Stimulated activated CD8-positive, alpha-beta memory T cell treated with anti-CD3 and anti-CD28 coated beads, Interleukin-4, amount 100 ng/mL, for 4 hours (primary cell): ENCODE measurements at places on chromosomes 7 and 10.

DNA sequence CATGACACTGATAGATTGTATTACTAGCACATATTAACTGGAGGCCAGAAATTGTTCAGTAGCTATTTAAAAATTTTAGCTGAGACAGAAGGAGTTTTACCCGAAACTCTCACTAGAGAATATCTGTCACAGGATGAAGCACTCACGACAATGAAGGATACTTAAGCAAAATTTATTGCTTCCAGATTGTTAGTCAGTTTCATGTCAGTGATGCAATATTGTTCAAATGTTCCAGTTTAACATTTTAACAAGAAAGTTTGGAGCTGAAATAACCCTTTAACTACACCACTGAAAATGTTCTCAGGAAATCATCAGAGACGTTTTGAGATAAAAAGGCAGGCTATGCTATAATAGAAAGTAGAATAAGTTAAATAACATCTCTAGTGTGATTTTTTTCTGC lies 15.0 kb upstream of the CADPS2 start:
- DNase-seq = no peak

- no peak for DNase-seq
Observed at GRCh38 chr7:32126843-32127242, 56.6 kb upstream of the PDE1C start.

DNA sequence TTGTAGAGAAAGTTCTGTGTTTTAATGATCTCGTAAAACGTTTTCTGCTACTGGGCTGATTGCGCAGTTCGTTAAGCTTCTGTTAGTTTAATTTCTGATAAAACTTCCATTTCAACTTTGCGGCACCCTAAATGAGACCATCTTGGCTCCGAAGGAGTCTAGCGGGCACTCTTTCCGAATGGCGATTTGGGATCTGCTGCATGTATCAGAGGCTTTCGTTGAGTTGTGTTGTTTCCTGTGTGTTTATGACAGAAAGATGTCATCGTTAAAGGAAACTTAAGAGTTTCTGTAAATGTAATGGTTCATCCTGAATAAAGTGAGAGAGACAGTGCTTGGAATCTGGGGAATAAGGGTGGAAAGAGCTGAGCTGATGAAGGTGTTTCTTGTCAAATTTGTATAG lies 174.7 kb downstream of the TCF7L2 start:
- no peak for DNase-seq

DNA sequence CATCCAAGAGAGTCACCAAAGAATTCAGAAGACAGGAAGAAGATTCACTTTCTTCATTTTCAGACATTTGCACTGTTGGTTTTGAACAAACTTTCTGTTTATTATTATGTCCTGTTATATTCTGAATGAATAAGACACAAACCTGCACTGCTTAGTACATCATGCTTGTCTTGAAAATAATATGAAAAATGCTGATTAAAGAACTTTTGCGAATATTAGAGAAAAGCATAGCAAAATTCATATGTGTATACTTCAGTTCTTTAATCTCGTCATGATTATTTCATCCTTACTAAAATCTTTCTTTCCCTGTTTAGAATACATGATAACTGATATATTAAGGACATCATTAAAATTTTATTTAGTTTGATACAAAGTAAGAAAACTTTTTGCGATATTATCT lies 504.1 kb downstream of the POM121L12 start:
- no peak for DNase-seq

DNA sequence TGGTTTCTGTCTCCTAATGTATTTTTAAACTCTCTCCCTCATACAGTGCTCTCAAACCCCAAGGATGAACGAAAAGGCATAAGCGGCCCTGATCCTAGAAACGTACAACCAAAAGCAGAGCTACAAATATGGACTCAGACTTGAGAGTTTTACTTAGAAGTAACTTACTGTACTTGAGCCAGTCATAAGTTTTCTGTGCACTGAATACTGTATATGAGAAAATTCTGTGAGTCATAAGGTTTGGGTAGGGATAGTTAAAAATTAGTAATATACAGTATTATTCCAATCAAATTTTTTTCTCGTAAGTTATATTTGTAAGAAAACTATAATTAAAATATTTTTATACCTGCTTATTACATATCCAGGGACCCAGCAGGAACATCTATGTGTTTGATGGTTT lies 5.9 kb upstream of the ASL start:
- no peak for DNase-seq

- no peak for DNase-seq
Observed at GRCh38 chr10:11685787-11686218, 56.4 kb upstream of the ECHDC3 start.

GRCh38 chr7:50795831-50796230 lies 13.1 kb upstream of the GRB10 start:
- no peak for DNase-seq

- no peak for DNase-seq
Observed at GRCh38 chr7:108136191-108136688, 6.1 kb upstream of the LAMB4 start.

DNA sequence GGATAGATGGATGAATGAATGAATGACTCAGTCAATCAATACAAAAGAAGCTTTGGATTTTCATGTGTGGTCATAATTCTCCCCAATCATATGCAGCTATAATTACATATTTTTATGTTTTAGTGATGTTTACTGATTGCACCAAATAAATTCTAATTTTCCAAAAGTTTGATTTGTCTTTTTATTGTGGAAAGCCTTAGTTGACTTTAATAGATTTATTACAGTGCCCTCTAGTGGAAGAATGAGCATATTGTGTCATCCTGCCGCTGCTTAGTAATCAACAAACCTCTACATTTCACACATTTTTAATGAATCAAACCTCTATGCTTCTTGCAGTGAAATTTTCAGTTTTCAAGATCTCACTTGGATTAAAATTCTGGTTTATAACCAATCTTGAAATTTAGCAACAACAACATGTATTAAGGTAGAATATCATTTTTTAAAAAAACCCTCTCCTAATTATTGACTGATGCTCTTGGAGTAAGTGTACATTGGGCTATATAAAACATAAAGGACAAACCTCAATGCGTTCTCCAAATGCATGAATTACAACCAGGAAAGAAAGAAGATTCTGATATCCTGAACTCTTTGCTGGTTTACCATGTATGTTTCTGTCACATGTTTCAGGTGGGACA lies 55.6 kb upstream of the PNLIP start:
- no peak for DNase-seq

DNA sequence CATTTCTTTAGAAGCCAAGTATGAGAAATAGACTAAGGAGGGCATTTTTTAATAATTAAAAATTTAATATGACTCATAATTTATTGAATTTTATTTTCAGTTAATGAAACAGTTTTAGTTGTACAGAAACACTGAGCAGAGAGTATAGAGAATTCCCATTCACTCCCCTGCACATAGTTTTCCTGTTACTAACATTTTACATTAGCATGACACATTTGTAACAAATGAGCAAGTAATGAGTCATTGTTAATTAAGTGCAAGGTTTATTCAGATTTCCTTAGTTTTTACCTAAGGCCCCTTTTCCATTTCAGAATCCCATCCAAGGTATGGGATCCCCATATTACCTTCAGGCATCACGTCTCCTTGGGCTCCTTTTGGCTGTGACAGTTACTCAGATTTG lies 271.5 kb upstream of the FZD8 start:
- DNase-seq = no peak

DNA sequence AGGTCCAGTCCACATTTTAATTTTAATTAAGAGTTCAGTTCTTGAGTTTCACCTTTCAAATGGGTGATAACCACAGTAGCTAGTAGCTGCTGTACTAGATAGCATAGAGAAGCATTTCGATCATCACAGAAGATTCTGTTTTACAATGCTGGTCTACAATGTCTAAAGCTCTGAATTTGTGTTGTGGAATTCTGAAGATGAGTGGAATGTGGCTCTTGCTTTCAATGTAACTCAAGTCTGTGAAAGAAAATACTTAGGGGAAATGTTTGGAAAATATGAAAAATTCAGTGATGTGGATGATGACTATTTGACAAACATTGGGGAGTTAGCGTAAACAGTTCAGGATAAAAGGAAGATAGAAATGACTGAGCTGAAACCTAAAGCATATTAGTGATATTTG lies 139.4 kb downstream of the GNAT3 start:
- no peak for DNase-seq

DNA sequence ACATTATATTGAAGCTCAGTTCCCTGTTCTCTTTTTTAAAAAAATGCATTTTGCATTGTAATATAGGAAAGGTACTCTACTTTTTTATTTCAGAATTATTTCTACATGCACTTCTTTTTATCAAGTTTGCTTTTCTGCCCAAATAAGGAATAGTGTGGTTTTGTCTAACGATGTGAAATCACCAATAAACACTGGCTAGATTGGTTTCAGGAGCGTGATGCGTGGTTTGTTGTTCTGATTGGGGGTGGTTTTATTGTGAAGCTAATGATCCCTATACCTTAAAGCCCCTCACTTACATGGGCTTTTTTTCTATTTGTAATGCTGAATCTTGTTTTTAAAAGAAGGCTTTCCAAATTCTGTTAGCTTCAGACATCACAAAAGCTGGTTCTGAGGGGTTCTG lies 17.6 kb downstream of the ENTPD7 start:
- no peak for DNase-seq

- no peak for DNase-seq
Observed at GRCh38 chr7:105346593-105347322, 42.0 kb downstream of the SRPK2 start.

- no peak for DNase-seq
Observed at GRCh38 chr7:107025449-107026103, 18.9 kb upstream of the PRKAR2B start.

- DNase-seq = no peak
Observed at GRCh38 chr10:5953676-5954075, 23.7 kb downstream of the IL15RA start.

GRCh38 chr10:63720072-63720537 lies 198.9 kb downstream of the REEP3 start:
- peak; percentile 7 for DNase-seq

GRCh38 chr7:40475681-40475982 lies 340.8 kb downstream of the SUGCT start:
- DNase-seq = no peak

DNA sequence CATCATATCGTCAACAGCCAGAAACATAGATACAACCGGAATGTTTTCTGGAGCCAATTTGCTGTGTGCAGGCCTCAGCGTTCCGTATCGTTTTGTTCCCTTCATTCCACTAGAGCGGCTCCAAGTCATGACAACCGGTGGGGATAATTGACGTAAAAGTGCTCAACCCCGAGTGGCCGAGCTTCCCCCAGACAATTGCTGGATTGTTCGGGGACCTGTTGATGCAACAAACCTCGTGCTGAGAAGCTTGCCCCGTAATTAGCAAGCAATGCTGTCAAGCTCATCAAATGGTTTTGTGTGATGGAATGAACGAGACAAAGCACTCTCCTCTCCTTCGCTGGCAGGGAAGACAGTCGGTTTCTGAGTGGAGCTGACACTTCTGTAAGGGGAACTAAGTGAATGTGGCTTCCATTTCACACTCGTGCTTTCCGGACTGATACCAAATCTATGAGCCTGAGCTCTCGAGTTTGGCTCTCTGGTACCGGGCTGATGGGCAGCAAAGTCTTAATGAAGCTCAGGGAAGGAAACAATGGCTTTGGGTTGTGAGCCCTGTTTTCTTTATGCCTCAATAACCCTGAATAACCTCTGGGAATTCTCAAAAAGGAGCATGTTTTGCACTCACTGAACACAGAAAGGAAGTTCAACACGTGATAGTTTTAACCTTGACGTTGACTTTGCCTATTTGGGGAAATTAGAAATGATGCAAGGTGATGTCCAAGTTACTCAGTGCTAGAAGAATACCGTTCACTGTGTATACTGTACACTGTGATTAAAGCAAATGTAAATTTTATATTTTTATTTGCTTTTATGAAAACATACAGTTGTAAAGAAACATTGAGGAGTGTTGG lies 220.5 kb downstream of the BAMBI start:
- no peak for DNase-seq

- no peak for DNase-seq
Observed at GRCh38 chr7:1081336-1081735, 6.6 kb upstream of the GPER1 start.

DNA sequence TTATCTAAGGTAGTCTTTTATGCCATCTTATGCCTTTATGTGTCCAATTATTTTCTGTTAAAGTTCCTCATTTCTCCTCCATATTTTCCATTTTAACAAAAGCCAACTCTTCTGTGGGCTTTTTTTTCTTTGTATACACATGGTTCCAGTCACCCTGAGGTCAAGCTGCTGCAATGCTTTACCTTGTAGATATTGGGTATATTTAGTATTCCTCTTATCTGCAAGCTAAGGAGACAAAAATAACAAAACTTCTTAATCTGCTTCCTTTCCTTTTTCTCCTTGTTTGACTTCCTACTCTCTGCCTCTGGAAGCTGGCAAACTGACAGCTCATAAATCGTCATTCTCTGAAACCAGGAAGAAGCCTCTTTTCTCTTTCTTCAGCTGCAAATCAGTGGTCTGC lies 885.0 kb upstream of the LRRN3 start:
- no peak for DNase-seq

DNA sequence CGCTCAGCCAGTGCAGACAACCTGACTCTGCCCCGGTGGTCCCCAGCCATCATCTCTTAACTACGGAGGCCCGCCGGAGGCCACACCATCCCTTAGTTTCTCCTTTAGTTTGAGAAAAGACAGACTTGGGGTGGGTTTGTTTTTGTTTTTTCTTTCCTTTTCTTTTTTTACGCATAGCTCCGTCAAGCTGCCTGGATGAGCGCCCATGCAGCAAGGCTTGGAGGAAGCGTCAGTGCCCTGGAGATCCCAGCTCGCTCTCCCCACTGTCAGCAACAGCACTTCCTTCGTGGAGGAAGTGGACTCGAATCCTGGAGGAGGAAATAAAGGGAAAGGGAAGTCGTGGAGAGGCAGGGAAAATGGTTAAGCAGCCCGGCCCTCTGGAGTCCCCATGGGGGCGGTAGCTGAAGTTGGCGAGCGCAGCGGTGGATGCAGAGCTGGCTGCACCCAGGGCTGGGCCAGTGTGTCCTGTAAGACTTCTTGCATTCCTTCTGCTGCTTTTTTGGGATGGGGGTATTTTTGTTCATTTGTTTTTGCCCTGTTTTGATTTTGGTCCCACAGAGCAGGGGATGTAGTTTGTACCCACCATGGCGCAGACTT lies 35.9 kb upstream of the GJD4 start:
- DNase-seq = no peak

DNA sequence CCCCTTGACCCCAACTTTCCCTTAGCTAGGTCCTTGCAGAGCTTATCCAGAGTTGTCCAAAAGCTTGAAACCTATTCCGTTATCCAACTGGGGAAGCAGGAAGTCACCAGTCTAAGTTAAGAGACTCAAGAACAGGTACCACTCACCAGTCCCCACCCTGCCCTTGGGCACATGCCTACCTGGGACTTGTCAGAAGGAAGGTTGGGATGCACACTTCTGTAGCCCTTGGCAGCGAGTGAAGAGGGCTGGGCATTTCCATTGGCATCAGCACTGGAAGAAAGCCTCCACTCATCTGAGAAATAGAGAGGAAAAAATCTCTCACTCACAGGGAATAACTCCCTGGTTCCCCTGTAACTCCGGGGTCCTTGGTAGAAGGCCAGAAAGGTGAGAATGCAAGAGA lies 131.0 kb upstream of the PDLIM1 start:
- DNase-seq = no peak

- no peak for DNase-seq
Observed at GRCh38 chr10:60377955-60378354, 11.7 kb downstream of the ANK3 start.
